NCI-H1417 treated with DMSO at 0.1 percent for 48 hours (cell line): ENCODE measurements at places on chromosomes 1 and 21.

GRCh38 chr1:25487628-25488027, 55.8 kb upstream of the LDLRAP1 start:
- no peak for DNase-seq

DNA sequence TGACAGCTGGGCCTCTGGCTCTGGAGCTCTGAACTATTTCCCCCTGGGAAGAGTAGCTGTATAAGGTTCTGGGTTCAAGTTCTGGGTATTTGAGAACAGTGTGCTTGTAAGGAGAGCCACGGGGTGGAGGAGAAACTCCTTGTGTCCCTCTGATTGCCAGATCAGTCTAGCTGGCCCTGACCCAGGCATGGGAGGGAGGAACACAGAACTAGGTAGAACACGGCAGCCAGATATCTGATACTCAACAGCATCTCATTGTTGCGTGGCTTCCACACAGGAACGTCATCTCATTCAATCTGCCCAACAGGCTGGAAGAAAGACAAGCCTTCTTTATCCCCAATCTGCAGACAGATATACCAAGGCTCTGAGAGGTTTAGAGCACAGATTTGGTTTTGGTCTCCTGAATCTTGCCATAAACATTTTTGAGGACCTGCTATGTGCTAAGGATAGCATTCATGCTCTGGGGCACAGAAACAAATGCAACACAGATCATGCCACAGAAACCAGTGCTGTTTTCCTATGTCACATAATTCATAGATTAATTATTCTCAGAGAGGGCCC, 83.8 kb downstream of the PLXNA2 start:
- no peak for DNase-seq

DNA sequence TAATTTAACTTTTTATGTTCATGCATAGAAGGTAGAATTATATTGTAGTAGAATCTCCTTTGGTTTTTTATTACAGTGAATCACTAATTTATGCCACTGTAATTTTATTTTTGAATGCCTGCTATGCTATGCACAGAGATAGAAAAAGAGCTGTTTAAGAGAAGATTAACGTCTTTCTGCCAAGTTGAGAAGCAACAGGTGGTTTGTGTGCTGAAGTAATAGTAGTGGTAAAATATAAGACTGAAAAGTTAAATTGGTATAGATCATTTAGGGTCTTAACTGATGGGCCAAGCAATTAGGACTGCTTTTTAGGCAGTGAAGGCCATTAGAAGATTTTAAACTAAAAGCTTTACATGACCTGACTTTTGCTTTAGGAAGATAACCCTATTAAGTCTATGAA, 115.1 kb downstream of the SYT14 start:
- DNase-seq: no peak

DNA sequence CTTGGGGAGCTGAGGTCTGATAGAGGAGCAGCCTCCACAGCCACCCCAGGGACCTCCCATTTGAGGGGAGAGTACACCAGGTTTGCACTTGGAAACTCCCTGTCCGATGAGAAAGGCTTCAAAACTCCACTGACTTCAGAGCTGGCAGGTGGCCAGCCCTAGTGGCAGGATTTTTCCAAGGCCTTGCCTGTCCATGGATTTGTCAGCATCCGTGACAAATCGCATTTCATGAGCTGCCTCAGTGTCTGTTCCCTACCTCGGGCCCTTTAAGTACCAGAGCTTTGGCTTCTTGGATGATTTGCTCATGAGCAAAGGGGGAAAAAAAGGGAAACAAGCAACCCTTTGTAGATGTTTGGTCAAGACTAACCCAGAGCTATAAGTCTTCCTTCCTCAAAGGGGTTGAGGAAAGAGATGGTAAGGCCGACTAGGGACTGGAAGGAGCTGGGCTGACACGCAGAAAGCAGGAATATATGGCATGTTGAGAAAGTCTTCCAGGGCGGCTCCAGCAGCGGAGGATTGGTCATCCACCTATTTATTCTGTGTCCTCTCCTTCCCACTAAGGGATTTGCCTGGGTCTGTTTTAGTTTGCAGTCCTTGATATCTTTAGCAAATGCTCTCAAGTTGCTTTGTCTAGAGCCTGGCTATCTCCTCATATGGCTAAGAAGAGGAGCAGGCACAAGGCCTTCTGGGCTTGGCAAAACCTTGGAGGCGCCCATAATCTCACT, 2.7 kb upstream of the HSPG2 start:
- no peak for DNase-seq

DNA sequence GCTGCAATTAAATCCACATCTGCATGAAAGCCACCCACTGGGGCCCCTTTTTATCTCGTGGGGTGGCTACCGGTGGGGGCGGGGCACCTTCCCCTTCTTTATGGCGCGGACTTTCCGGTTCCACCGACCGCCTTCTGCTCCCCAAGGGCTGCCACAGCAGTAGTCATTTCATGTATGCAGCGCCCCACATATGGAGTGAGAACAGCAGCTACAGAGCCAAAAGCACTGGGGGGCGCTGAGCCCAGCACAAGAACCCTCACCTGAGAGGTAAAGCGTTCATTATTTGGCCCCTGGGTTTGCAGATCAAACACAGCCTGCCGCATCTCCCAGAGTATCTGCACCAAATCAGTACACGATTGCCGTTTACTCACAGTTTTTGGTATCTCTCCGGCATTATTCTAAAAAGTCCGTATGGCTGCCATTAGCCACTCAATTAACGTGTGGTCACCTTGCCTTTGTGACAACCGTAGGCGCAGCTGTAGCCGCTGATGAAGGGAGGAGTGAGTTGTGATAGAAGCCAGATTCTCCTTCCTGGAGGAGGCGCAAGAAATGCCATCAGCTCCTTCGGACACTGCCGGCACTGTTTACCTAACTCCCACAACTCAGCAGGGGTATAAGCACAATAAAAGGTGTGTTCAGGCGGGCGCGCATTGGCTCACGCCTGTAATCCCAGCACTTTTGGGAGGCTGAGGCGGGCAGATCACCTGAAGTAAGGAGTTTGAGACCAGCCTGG, 30.4 kb upstream of the CR2 start:
- no peak for DNase-seq

GRCh38 chr1:28521502-28522164, 15.8 kb downstream of the RCC1 start:
- DNase-seq: no peak

DNA sequence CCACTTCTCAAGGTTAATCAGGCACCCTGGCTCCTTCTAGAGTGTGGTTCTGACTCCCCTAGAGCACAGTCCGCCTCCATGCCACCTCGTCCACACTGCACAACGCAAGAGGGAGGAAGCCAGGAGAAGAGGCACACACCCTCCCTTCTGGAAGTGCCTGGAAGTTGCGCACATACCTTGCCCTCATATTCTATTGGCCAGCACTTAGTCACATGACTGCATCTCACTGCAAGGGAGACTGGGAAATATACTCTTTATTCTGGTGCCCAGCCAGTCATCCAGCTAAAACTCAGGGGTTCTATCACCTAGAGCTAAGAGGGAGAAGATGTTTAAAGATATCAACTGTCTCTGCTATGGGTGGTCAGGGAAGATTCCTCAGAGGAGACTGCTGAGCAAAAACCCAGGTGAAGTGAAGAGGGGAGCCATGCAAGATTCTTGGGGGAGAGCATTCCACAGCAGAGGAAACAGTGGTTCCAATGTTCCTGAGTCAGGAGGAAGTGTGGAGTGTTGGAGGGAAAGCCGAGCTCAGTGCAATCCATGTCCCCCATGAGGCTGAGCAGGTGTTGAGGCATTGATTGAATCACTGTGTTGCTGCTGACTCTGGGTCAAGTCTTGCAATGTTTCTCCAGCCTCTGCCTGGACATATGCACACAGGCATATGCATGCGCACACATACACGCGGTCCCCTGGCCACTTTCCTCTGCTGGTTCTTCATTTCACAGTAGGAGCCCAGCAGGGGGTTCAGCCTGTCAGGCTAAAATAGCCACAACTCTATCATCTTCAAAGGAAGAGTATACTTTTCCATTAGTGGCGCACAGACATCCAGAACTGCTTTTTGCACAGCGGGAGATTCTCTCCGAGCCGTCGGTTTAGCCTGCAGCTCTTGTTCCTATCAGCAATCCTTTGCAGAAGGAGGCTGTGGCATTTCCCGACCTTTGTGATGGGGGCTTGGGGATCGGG, 22.3 kb upstream of the KLHDC7A start:
- DNase-seq: no peak

DNA sequence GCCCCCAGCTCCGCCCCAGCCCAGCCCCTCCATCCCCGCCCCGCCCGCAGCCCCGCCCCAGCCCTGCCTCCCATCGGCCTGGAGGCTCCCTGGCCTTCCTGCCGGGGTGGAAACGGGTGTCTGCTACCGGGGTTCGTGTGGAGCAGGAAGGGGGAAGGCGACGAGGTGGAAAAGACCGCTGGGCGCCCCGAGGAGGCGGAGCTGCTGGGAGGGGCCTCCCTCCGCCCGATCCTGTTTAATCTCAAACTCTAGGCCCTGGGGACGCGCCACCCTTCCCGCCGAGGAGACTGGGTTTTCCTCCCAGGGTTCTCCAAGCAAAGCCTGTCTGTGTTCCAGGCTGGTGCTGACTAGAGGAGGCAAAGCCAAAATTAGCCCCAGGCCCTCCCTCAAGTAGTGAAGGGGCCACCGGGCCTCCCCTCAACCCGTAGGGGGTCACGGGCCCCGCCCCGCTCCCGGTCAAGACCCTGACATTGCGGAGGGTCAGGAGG, 16.2 kb upstream of the TTLL10 start:
- DNase-seq: no peak

- no peak for DNase-seq
These were observed 53.3 kb downstream of the ZFYVE9 start for GRCh38 chr1:52195161-52195560.

- DNase-seq: no peak
These were observed 3.3 kb downstream of the RIMS3 start for GRCh38 chr1:40662151-40662550.

DNA sequence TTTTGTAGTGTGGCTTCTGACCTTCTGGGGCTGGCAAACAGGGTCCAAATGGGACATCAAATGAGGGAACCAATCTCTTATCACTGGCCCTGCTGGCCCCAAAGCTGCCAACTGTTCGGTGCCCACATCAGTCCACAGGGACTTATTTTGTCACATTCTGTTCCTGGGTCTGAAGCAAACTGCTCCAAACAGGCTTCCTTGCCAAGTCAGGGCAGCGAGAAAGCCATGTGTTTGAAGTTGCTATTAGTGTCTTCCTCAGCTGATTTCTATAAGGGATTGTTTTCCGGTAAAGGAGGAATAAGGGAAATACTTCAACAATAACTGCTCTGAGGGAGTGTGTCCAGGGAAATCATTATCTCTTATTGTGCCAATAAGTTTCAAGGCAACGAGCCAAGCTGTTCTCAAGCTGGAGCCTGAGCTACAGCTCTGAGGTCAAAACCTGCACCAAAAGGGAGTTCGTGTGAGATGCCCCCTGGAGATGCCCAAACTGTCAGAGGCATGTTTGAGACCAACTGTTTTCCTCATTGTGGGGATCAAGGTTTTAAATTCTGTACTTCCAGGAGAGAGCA, 381.4 kb upstream of the PROX1 start:
- DNase-seq: no peak

GRCh38 chr1:167880580-167881021, 33.3 kb downstream of the ADCY10 start:
- DNase-seq: no peak

GRCh38 chr1:156372265-156372586, 3.2 kb downstream of the RHBG start:
- no peak for DNase-seq

DNA sequence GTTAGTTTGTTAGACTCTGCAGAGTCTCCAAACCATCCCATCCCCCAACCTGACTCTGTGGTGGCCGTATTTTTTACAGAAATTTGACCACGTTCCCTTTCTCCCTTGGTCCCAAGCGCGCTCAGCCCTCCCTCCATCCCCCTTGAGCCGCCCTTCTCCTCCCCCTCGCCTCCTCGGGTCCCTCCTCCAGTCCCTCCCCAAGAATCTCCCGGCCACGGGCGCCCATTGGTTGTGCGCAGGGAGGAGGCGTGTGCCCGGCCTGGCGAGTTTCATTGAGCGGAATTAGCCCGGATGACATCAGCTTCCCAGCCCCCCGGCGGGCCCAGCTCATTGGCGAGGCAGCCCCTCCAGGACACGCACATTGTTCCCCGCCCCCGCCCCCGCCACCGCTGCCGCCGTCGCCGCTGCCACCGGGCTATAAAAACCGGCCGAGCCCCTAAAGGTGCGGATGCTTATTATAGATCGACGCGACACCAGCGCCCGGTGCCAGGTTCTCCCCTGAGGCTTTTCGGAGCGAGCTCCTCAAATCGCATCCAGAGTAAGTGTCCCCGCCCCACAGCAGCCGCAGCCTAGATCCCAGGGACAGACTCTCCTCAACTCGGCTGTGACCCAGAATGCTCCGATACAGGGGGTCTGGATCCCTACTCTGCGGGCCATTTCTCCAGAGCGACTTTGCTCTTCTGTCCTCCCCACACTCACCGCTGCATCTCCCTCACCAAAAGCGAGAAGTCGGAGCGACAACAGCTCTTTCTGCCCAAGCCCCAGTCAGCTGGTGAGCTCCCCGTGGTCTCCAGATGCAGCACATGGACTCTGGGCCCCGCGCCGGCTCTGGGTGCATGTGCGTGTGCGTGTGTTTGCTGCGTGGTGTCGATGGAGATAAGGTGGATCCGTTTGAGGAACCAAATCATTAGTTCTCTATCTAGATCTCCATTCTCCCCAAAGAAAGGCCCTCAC, at the start of gene OLIG2:
TSS of gene OLIG2 (plus strand) at position 447 of the 954 bp plus-strand sequence. CDS start 928 bp downstream, outside the sequence.
- DNase-seq: no peak
